ENCODE measurements at places on chromosomes 1 and 21. TPM values are rescaled to one million over a fixed set of nuclear protein-coding genes. Genes with fewer than 3 reads are reported as not detected.

The MPZ gene
- 1.8 TPM for total RNA-seq

The MUL1 gene
- 21.3 TPM for total RNA-seq

The DNAI4 gene
- 1.8 TPM for total RNA-seq

The ERG gene
- total RNA-seq = not detected

The HRNR gene
- not detected for total RNA-seq

The RPTN gene
- total RNA-seq = not detected

The ADCY10 gene
- total RNA-seq = not detected

The MAPKAPK2 gene
- 78.4 TPM for total RNA-seq

The DPT gene
- total RNA-seq = not detected

The CNR2 gene
- total RNA-seq = 0.18 TPM

The DCST1 gene
- total RNA-seq = not detected

The C2CD4D gene
- 1.9 TPM for total RNA-seq

Measured in CD8-positive, alpha-beta memory T cell (primary cell).